NCI-H187 treated with DMSO at 0.1 percent for 48 hours (cell line): ENCODE measurements at places on chromosomes 3 and 15.

DNA sequence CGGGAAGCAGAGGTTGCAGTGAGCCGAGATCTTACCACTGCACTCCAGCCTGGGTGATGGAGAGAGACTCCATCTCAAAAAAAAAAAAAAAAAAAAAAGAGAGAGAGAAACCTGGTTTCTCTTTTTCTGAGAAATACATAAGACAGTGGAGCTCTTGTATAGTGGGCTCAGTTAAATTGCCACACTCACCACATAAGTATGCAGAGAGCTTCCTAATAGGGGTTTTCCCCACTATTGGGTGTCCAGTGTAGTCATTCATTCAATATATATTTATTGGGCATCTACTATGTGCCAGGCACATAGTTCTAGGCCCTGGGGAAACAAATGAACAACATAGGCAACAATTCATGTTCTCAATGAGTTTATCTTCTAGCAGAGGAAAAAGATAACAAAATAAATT, 48.9 kb upstream of the FMN1 start:
- DNase-seq, result no peak

DNA sequence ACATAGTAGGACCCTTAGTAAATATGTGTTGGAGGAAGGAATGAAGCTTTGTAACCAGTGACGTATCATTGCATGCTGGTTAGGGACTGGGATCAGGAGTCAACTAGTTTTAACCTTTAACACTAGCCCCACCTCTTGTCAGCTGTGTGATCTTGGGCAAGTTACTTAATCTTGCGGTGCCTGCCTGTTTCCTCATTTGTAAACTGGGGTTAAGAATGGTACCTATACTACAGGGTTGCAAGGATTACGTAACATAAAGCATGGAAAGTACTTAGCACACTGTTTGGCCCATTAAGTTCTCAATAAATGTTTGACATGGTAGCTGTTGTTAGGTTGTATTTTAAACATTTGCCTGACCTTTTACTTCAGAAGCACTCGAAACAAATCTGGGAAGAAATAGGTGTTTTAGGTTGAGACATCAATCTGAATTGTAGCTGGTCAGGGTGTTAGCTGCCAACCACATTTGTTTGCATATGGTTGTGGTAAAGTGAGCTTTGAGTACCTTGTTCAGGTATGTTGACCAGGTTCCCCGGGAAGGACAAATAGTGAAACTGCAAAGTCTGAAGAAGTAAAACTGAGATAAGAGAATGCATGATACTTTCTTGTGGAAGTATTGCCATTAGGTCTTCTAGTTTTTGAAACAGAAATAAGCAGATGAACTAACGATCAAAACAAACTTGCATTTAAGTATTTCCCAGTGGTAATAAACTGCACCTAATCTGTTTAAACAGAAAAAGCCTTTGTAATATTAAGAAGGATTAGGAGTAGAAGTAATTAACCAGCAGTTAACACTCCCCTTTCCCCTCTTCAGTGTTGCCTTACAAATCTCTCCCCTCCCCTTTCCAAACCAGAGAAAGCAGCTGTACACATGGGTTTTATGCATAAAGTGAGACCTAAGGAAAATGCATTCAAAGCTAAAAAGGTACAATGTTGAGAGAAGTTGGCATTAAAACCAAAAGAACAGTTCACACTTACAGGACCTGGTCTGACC, 25.8 kb upstream of the SCAANT1 start:
- no peak for DNase-seq

DNA sequence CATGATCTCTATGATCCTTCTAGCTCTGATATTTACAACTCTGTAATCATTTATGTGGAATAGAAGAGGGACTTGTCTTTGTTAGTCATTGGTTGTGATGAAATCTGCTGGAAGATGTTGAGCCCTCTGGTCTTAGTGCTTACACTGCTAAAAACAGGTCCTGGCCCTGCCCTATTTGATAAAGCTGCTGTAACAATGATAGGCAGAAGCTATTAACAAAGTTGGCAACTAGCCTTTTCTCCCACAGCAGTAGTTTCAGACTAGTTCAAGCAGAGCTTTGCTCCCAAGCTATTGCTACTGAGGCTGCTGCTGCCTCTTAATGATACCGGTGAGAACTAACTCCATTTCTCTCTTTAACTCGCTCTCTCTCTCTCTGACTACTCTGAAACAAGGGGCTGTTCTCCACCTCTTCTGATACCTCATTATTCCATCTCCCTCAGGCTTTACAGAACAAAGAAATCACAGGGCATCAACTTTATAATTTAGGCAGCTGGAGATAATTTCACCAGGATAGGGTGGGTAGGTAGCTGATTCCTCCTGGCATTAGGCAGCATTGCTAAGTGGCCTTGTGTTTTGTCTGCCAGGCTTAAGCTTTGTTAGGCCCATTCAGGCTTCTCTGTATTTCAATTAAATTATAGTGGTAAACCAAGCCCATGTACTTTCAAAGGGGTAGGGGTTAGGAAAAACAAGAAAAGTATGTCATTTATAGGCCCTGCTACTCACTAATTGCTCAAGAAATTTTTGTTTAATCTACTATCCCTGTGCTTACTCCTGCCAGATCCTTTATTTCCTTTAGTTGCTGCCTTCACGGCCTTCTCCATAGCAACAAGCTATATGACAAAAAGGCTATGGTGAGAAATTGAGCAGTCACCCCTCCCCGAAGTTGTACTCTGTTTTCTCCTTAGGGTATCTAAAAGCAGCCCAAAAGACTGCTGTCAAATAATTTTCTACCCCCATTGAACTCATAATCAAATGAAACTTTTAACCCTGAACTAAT, 139.6 kb downstream of the RBPMS2 start:
- DNase-seq, result no peak

- no peak for DNase-seq
Measured at GRCh38 chr3:143267989-143268388, 148.4 kb downstream of the CHST2 start.

DNA sequence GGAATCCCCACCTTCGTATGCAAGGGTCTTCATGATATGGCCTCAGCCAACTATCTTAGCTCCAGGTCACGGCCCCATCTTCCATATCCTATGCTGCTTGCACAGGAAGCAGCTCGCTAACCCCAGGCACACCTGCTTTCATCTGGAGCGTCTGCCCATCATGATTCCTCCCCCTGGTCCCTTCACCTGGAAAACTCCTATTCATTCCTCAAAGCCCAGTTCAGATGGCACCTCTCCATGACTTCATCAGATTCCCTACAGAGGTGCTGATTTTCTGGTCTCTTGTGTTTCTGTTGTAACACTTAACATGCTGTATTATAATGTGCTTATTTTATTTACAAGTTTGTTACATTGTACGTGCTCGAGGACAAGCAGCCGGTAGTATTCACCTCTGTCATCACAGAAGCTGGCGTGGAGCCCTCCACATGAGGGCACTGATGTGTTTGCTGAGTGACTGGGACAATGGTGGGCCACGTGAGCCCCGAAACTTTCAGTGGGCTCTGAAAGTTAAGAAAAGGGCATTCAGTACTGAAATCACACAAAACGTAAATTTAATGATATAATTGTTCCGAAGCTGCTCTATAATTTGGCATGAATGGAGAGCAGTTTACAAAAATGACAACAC, 16.2 kb downstream of the MUC20 start:
- DNase-seq, result no peak

GRCh38 chr3:78791753-78792152, 976.0 kb downstream of the ROBO1 start:
- no peak for DNase-seq

DNA sequence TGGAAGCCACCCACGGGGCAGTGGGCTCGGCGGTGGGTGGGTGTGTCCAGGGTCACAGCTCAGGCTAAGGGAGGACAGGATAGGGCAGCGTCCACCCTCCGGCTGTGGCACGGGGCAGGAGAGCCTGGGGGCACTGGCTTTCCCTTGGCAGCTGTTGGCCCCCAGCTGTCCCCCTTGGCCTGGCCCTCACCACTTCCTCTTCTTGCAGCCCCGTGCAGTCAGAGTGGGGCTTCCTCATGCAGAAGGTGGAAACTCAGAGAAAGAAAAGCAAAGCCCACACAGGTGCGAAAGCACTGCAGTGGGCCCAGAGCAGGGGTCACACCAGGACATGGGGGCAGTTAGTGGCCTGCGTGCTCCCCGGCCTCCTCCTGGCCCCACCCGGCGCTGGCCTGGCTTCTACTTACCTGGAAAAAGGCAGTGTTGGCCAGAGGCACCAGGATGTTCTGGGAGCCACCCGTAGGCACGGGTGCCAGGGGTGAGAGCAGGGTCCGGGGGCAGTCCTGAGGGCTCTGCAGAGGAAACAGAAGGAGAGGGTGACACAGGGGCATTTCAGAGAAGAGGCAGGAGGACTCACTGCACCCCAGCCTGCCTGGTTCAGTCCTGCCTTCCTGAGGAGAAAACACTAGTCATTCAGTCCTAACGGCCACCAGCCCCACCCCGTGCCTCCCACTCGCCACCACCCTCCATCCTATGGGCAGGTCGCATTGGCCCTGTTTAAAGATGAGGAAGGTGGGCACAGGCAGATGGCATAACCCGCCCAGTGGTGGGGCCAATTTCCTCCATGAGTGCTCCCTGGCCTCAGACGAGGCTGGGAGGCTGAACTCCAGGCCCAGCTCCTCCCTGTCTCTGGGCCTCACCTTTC, 28.3 kb downstream of the PLXND1 start:
- no peak for DNase-seq

DNA sequence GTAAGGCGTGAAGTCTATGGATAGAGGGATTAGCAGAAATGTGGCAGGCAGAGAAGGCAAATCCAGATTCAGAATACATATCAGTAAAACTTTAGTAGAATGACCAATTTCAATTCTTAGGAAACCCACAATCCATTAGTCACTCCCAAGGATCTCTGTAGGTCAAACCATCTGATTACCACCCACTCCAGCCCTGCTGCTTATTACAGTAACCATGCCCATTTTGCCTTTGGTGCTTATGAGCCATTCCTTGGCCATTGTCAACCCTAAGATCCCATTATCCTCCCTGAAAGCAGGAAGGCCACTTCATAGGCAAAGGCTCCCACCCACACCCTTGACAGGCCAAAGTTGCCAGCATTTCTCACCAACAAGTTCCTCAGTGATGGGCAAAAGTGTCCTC, 5.1 kb upstream of the KLHL40 start:
- DNase-seq, result no peak

DNA sequence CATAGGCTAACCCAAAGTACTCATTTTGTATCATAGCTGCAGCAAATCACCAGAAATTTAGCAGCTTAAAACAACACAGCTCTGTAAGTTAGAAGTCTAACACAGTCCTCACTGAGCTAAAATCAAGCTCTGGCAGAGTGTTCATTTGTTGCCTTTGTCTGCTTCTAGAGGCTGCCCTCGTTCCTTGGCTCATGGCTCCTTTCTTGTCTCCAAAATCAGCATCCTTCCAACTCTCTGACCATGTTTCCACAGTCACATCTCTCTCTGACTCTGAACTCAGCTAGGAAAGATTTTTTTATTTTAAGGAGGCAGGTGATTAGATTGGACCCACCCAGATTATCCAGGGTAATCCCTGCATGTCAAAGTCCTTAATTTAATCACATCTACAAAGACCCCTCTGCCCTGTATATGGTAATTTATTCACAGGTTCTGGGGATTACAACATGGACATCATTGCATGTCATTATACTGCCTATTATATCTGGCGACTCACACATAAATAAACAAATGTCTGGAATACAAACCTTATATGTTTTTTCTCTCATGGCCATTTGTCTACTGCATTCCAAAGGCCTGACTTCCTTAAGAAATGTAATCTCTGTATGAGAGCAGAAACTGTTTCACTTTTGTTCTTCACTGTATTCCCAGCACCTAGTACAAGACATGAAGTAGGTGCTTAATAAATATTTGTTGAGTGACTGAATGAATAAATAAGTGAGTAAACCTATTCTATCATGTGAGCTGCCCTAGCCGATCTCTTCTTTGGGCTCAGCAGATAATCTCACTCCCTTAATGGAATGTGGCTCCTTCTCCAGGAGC, 15.1 kb upstream of the UACA start:
- no peak for DNase-seq

DNA sequence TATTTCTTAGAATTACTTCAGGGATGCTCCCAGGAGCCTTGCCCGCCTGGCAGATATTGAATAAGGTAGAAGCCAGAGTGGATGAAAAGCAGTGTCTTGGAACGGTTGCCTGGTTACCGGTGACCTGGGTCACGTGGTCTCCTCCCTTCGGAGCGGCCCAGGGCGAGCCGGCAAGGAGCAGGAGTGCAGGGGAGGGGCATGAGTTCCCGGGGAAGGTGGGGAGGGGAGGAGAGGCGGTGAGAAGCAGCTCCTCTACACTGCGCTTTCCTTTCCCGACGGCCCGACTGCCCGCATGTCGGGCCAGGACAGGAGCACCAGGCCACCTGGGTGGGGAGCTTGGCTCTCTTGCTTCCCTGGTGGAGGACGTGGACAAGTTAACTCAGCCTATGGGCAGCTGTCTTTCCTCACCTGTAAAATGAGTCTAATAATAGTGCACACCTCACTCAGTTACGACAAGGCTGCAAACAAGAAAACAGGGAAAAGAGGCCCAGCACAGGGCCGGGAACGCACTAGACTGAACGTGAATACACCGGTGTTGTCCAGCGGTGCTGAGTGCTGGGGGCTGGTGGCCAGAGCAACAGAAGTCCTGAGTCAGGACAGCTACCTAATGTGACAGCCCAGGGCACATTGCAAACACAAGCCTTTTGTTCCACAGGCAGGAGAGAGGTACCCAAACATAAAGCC, 198.3 kb downstream of the ADAMTS9 start:
- peak; percentile 84 for DNase-seq
